T-helper 17 cell (primary cell): ENCODE measurements at places on chromosomes 3 and 15.

- H3K27ac ChIP-seq = no peak overlapping the region
- H3K4me3 ChIP-seq = no peak overlapping the region
These were observed 54.0 kb downstream of the KCNAB1 start for GRCh38 chr3:156174229-156174847.

GRCh38 chr3:116517308-116517707 is 72.0 kb upstream of the LSAMP start:
- no peak for DNase-seq
- no peaks in the 10 kb centered on the region for H3K27me3 ChIP-seq
- no peaks in the 10 kb centered on the region for H3K36me3 ChIP-seq
- H3K27ac ChIP-seq = no peak overlapping the region
- no peaks in the 10 kb centered on the region for H3K4me1 ChIP-seq
- H3K4me3 ChIP-seq = no peak overlapping the region

- no peak for DNase-seq
- no peaks in the 10 kb centered on the region for H3K36me3 ChIP-seq
- H3K4me1 ChIP-seq = no peaks in the 10 kb centered on the region
- H3K27ac ChIP-seq = no peak overlapping the region
- no peaks in the 10 kb centered on the region for H3K27me3 ChIP-seq
These were observed 271.4 kb upstream of the PPP2R3A start for GRCh38 chr3:135694142-135694541.

- no peaks in the 10 kb centered on the region for H3K36me3 ChIP-seq
- H3K27me3 ChIP-seq = peaks cover 52% of the 10 kb centered on the region
- H3K4me1 ChIP-seq = peaks cover 2% of the 10 kb centered on the region
- no peak overlapping the region for H3K27ac ChIP-seq
These were observed 253.7 kb upstream of the THBS1 start for GRCh38 chr15:39327005-39327730.

DNA sequence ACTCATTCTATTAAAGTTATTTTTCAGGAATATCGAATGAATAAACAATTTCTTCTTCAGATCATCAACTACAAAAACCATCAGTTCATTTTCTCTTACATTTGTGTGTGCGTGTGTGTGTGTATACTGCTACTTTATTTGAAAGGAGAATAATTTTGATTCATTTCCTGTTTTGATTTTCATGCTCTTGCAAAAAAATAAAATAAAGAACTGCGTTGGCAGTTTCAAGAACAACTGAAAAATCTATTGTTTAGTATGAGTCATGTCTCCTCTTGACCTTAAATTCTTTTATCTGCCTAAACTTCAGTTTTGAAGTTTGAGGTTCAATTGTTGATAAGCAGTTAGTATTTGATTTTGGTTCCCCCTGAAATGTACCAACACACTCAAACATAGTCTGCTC is 540.8 kb downstream of the FGF12 start:
- DNase-seq = no peak
- no peak overlapping the region for H3K4me3 ChIP-seq
- H3K36me3 ChIP-seq = no peaks in the 10 kb centered on the region
- no peak overlapping the region for H3K27ac ChIP-seq

- H3K36me3 ChIP-seq = peaks cover 2% of the 10 kb centered on the region
- no peak overlapping the region for H3K4me3 ChIP-seq
- H3K4me1 ChIP-seq = peaks cover 2% of the 10 kb centered on the region
- H3K27me3 ChIP-seq = peaks cover 54% of the 10 kb centered on the region
- no peak overlapping the region for H3K27ac ChIP-seq
These were observed 415.7 kb upstream of the THBS1 start for GRCh38 chr15:39165020-39165706.

GRCh38 chr15:98143116-98143515 is 182.6 kb downstream of the ARRDC4 start:
- H3K27ac ChIP-seq = no peak overlapping the region
- peaks cover 2% of the 10 kb centered on the region for H3K36me3 ChIP-seq
- H3K27me3 ChIP-seq = peaks cover 10% of the 10 kb centered on the region
- no peaks in the 10 kb centered on the region for H3K4me1 ChIP-seq
- H3K4me3 ChIP-seq = no peak overlapping the region
- no peak for DNase-seq

- no peak overlapping the region for H3K4me3 ChIP-seq
- no peaks in the 10 kb centered on the region for H3K27me3 ChIP-seq
- no peaks in the 10 kb centered on the region for H3K36me3 ChIP-seq
- H3K4me1 ChIP-seq = no peaks in the 10 kb centered on the region
- H3K27ac ChIP-seq = no peak overlapping the region
- DNase-seq = no peak
These were observed 937.6 kb downstream of the MCTP2 start for GRCh38 chr15:95168951-95169431.

DNA sequence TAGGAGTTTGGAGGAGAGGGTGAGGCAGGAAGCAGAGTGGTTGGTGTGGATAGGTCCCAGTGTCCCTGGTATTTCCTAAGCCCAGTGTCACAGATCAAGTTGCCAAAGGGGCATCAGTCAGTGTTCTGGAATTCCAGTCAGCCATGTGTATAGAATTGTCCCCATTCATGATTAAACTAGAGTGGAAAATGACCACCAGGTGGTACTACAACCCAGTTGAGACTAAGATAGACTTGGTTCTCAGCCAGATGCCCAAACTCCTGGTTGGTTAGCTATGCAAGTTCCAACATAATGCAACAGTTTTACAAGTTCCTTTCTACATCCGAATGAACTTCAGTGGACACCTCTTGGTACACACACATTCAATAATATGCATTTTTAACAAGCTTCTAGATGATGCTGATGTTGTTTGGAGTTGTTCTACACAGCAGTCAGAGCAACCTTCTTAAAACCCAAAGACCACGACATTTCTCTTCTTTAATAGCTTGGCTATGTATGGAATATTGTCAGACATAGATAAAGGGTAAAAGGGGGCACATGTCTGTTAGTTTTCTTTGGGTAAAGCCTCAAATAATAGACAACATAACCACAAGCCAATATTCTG is 8.4 kb upstream of the ATR start:
- no peaks in the 10 kb centered on the region for H3K36me3 ChIP-seq
- no peak overlapping the region for H3K4me3 ChIP-seq
- peaks cover 2% of the 10 kb centered on the region for H3K4me1 ChIP-seq
- no peak for DNase-seq
- H3K27ac ChIP-seq = no peak overlapping the region

- peaks cover 5% of the 10 kb centered on the region for H3K36me3 ChIP-seq
- H3K4me3 ChIP-seq = peak overlapping the region; percentile 34
- H3K27ac ChIP-seq = peak overlapping the region; percentile 90
- peak; percentile 8 for DNase-seq
- no peaks in the 10 kb centered on the region for H3K27me3 ChIP-seq
These were observed 1.7 kb upstream of the CCR8 start for GRCh38 chr3:39327746-39328349.

DNA sequence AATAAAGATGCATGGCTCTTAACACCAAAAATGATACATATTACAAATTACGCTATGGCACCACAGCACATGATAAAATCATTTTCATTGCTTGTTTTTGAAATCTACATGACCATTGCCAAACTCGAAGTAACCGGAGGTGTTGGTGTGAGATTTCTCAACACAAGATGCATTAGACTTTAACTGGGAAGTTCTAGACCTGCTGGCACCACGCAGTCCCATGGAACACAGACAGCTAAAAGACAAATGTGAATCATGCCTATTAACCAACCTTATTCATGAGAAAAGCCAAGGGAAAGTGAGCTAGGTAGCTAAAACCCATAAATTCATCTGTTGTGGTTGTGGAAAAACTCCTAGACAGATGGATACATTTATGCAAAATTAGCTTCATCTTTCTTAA is 595.4 kb downstream of the FOXP1 start:
- H3K36me3 ChIP-seq = peaks cover 8% of the 10 kb centered on the region
- H3K27ac ChIP-seq = peak overlapping the region; percentile 68
- no peak for DNase-seq
- no peak overlapping the region for H3K4me3 ChIP-seq
- H3K27me3 ChIP-seq = no peaks in the 10 kb centered on the region

DNA sequence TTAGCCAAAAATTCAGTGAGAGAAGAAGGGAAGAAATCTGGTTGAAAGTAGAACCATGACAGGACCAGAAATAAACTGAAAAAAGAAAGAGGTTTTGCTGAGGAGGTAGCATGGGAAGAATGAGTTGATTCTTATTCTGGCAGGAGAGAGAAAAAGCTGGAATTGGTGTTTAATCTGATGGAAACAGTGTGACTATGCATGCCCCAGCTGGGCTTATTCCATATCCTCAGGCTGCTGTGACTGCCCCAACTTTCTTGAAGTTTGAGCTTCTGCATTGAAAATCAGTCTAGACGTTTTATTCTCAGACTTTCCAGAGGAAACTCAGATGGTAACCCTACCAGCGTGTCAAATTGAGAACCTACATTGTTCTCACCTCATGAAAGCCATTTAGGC is 352.5 kb upstream of the DCBLD2 start:
- no peak for DNase-seq
- H3K27ac ChIP-seq = no peak overlapping the region
- H3K36me3 ChIP-seq = no peaks in the 10 kb centered on the region
- no peaks in the 10 kb centered on the region for H3K27me3 ChIP-seq
- no peaks in the 10 kb centered on the region for H3K4me1 ChIP-seq

GRCh38 chr3:69219101-69219708 is 96.8 kb upstream of the LMOD3 start:
- H3K36me3 ChIP-seq = peaks cover 3% of the 10 kb centered on the region
- DNase-seq = no peak
- H3K4me3 ChIP-seq = no peak overlapping the region
- H3K27me3 ChIP-seq = peaks cover 4% of the 10 kb centered on the region

- peaks cover 7% of the 10 kb centered on the region for H3K27me3 ChIP-seq
- no peak overlapping the region for H3K4me3 ChIP-seq
- no peak overlapping the region for H3K27ac ChIP-seq
- no peak for DNase-seq
These were observed 88.2 kb downstream of the PLOD2 start for GRCh38 chr3:146072824-146073223.
